ENCODE measurements at places on chromosomes 13 and 19. TPM values are rescaled to one million over a fixed set of nuclear protein-coding genes. Genes with fewer than 3 reads are reported as not detected.

DNA sequence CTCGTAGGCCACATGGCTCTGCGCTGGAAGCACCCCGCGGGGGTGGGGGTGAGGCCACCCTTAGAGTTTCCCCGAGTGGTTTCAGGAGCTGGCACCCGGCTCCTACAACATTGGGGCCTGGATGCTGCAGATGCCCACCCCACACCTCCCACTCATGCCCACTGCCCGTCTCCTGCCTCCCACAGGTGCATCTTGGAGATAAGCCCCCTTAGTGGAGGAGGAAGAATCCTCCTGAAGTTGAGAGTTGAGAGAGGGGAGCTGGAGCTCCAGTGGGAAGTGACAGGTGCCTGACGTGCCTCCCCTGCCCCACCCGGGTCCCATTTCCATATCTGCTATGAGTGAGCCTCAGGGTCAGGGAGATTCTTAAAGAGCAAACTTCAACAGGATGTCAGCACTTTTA lies 341.3 kb downstream of the TEX29 start:
- DNase-seq: no peak

GRCh38 chr13:48506092-48506701 lies 26.7 kb downstream of the RCBTB2 start:
- no peak for DNase-seq

GRCh38 chr19:13103581-13104359 lies 1.1 kb upstream of the LYL1 start:
- no peak for DNase-seq

DNA sequence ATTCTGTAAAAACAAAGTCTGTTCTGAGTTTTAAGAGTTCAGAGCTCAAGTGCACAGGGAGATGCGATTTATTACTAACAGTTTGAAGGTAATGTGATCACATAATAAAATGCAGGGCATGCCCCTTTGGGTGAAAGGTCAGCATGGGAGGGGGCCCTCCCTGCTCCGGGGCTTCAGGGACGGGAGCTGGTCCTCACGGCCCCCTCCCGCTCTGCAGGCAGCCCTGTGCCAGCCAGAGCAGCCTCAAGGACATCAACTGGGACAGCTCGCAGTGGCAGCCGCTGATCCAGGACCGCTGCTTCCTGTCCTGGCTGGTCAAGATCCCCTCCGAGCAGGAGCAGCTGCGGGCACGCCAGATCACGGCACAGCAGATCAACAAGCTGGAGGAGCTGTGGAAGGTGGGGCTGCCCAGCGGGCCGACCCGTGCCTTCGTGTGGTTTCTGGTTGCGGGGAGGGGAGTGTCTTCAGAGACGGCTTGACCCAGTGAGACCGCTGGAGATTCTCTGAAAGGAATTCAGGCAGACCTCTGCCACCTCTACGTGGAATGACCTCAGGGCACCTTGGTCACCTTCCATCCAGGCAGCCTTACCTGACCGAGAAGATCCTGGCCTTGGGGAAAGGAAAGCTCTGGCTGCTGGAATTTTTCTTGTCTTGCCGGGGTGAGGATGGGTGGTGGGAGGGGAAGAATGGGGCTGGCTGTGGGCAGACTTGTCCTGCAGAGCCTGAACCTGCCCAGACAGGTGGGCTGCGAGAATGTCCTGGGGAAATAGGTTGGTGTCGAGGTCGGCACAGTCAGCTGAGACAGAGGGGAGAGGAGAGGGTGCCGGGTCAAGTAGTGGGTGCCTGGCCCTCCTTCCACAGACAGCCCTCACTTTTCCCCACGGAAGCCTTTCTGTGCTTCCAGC lies 19.0 kb downstream of the UPF1 start:
- DNase-seq: no peak

- DNase-seq: no peak
Observed at GRCh38 chr19:9054765-9055164, 32.1 kb upstream of the OR1M1 start.

DNA sequence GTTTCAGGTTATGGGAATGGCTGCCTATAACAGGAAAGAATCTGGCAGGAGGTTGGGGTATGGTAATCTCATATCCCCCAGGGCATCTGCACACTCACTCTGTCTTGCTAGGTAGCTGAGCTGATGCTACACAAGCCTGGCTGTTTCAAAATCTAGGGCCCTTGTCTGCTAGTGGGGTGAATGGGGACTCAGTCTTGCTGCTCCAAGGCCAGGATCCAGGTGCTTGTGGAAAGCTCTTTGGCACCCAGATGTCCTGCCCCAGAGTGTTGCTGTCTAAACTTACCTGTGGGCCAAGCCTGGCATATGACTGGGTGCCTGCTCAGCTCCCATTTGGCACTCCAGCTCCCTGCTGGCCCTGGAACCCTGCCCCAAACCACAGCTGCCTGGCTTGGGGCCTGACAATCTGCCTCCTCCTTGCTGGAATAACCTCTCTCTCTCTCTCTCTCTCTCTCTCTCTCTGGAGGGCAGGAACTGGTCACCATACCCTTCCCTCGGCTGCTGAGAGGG lies 158.1 kb upstream of the TSC22D1 start:
- DNase-seq: no peak

DNA sequence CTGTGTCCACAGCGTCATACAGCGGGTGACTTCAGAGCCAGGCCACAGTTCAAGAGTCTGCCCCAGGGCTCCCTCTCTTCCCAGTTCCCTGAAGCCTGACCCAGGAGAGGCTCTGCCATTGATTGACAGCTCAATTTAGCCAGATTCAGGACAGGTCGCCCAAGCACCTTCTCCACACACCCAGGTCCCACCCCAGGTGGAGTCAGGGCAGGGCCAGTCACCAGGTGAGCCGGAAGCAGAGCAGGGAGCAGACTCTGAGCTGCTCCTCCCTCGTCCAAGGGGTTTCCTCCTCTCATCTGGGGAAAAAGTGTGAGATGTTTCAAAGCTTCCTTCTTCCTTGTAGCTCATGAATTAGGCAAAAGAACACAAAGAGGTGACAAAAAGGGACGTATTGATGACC lies 5.6 kb downstream of the CEACAM7 start:
- no peak for DNase-seq

GRCh38 chr13:79625517-79625916 lies 144.6 kb downstream of the NDFIP2 start:
- no peak for DNase-seq

GRCh38 chr13:111474136-111475002 lies 153.9 kb downstream of the TEX29 start:
- DNase-seq: peak; percentile 37

GRCh38 chr13:40271931-40272775 lies 394.3 kb downstream of the FOXO1 start:
- DNase-seq: no peak

DNA sequence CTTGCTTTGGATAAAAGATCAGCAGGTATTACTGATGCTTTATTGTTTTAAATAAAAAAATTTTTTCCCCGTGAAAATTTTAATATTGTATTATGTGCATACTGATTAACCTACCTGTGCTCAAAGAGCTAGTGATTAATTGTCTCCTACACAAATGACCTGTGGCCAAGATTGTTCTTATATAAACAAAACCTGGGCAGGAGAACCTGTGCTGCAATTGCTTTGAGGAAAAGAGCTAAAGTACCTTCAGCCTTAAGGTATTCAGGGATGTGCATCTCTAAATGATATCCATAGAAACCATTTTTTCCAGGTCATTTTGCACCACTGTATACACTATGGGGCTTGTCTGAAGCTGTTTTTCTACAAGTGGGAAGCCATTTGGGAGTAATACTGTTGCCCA lies 1.2 kb downstream of the FRY start:
- no peak for DNase-seq

DNA sequence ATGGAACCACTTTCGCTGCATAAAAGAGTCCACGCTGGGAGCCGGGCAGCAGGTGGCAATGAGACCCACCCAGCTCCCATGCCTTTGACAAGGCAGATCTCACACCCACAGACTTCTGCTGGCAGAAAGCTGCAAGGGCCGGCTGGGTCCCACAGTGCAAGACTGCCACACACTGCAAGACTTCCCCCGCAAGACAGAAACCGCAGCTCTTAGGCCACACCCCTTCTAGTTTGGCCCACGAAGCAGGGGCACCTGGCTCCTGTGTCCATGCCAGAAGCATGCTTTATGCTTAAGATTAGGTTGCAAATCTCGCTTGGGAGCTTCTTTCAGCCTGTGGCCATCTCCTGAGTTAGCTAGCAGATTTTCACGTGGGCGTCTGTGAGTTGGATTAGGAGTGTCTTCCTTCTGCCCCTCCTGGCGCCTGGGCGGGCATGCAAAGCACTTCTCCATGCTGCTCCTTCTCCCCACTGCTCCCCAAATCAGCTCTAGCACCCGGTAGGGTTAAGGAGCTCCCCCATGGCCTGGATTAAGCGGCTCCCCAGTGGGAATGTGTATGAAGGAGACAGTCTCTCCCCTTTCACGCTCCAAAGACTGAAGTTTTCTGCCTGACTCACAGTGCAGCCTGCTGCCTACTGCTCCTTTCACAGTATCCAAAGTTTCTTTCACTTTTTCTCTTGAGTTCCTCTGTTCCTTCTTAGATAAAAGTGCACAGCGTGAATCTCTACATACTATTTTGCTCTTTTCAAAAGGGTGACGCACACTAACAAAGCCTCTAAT lies 17.7 kb downstream of the GPC6 start:
- DNase-seq: no peak

DNA sequence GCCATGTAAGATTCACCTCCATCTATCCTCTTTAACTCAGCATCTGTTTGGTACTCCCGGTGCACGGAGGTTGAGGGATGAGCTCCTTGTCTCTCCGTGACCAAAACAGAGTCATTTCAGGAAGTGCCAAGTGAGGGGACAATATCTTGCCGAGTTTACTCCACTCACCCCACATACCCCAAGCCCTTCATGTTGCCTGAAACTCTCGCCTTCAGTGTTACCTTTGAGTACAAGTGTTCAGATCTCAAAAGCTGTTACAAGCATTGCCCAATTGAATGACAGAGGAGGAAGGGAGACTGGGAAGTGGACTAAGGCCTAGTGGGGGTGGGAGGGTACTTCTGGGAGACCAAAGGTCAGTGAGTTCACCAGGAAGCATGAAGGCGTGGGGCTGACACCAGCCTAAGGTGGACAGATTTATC lies 6.0 kb upstream of the SIGLEC12 start:
- no peak for DNase-seq

DNA sequence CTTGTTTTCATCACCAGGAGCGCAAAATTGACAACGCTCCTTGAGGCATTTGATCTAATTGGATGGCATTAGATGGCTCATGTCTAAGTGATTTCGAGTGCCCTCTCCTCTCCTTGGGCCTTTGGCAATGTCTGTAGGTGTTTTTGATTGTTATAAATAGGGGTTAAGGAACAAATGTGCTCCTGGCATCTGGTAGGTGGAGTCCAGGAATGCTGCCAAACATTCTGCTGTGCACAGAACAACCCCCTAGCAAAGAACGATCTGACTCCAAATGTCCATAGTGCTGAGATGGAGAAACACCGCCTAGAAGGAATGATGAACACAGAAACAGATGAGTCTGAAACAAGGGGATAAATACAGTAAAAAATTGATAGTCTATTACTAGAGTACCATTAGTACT lies 68.0 kb upstream of the C1QTNF9B start:
- no peak for DNase-seq

- DNase-seq: no peak
Observed at GRCh38 chr13:41587490-41587889, 130.1 kb downstream of the RGCC start.

GRCh38 chr13:65915195-65915594 lies 1314.9 kb downstream of the PCDH9 start:
- DNase-seq: no peak

DNA sequence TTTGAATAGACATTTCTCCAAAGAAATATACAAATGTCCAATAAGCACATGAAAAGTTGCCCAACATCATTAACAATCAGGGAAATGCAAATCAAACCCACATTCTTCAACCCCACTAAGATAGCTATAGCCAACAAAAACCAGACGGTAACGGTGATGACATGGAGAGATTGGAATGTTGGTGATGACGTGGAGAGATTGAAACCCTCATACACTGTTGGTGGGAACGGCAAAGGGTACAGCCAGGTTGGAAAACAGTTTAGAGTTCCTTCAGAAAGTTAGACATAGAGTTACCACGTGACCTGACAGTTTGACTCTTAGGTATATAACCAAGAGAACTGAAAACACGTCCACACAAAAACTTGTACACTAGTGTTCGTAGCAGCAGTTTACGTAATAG lies 48.1 kb downstream of the TNFRSF19 start:
- no peak for DNase-seq

- no peak for DNase-seq
Observed at GRCh38 chr13:39469676-39470075, 133.3 kb downstream of the LHFPL6 start.

GRCh38 chr13:40143559-40143958 lies 488.1 kb downstream of the COG6 start:
- DNase-seq: no peak

DNA sequence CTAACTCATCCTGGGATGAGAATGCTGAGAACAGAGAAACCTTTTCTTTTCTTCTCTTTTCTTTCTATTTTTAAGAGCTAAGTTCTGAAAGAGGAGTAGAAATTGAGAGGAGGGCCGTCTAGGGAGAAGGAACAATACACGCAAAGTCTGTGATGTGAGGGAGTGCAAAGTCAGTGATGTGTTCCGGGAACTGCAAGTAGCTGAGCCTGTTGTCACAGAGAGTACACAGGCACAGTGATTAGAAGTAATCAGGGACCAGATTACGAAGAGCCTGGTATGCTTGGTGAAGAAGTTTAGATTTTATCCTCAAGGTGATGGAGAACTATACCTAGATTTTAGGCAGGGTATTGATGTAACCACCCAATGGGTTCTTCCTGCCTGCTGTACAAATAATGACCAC lies 32.0 kb upstream of the CXCL17 start:
- no peak for DNase-seq

GRCh38 chr13:22064854-22065620 lies 394.2 kb downstream of the FGF9 start:
- DNase-seq: no peak

GRCh38 chr13:33169273-33169980 lies 116.1 kb downstream of the STARD13 start:
- DNase-seq: no peak

GRCh38 chr19:9937001-9937411 lies 691 bp upstream of the OLFM2 start:
- DNase-seq: no peak

GRCh38 chr13:110354715-110355473 lies 47.8 kb downstream of the COL4A2 start:
- DNase-seq: no peak

DNA sequence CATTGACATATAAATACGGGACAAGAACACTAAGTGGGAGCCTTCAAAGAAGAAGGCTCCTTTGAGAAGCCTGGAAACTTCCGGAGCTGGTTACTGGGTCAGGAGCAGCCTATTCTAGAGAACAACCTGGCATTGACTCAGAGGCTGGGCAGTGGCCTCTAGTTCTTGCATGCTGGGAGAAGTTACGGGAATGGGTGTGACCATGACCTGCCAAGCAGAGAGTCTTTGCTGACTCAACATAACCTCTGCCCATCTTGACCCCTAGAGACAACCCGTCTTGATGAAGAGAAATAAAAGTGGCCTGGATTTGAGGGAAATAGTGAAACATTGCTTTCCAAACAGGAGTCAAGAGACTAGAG lies 21.0 kb downstream of the STARD13 start:
- DNase-seq: no peak

The URAD gene
- not detected for polyA plus RNA-seq

The ONECUT3 gene
- polyA plus RNA-seq: 0.04 TPM

The ZNF677 gene
- polyA plus RNA-seq: 57.0 TPM

The DMRTC2 gene
- not detected for polyA plus RNA-seq

The CEACAM7 gene
- not detected for polyA plus RNA-seq

The PNMA8A gene
- 43.5 TPM for polyA plus RNA-seq

The OVOL3 gene
- not detected for polyA plus RNA-seq

The GPC5 gene
- 3.5 TPM for polyA plus RNA-seq

The PLPPR3 gene
- 8.2 TPM for polyA plus RNA-seq

The FGF22 gene
- polyA plus RNA-seq: 0.92 TPM

The KANK2 gene
- 115 TPM for polyA plus RNA-seq

The PALM gene
- 69.0 TPM for polyA plus RNA-seq

The TMPRSS9 gene
- polyA plus RNA-seq: 0.30 TPM
